ENCODE measurements at places on chromosomes 12 and 14.
A peak's percentile ranks its signal among the peaks of the same experiment; 100 is the strongest.

DNA sequence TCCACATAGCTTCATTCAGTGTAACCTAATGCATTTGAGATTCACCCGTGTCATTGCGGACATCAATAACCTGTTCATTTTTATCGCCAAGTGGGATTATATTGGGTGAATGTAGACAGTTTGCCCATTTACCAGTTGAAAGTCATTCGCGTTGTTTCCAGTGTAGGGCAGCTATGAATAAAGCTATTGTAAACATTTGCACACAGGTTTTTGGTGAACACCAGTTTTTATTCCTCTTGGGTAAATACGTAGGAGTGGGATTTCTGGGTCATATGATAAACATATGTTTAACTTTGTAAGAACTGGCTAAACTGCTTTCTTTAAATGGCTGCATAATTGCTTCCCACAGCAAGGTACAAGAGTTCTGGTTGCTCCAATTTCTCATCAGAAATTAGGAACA, 33.6 kb downstream of the C14orf132 start:
- DNase-seq, result no peak

DNA sequence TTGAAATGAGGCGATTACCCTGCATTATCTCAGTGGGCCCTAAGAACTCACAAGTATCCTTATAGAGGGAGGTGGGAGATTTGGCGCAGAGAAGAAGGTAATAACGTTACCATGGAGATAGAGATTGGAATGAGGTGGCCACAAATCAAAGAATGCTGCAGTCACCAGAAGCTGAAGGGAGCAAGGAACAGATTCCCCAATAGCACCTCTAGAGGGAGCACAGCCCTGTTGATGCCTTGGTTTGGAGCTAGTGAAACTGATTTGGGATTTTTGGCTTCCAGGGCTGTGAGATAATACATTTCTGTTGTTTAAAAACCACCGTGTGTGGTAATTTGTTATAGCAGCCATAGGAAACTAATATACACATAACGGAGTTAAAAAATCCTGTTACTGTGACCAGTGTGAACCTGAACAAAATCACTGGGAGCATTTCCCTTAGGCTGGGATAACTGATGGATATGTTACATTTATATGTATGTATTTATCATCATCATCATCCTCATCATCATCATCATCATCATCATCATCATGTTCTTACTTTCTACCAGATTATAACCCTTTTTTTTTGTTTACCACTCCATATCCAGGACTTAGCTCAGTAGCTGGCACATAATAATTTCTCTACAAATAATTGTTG, 100.3 kb downstream of the LIN7A start:
- DNase-seq, result no peak

DNA sequence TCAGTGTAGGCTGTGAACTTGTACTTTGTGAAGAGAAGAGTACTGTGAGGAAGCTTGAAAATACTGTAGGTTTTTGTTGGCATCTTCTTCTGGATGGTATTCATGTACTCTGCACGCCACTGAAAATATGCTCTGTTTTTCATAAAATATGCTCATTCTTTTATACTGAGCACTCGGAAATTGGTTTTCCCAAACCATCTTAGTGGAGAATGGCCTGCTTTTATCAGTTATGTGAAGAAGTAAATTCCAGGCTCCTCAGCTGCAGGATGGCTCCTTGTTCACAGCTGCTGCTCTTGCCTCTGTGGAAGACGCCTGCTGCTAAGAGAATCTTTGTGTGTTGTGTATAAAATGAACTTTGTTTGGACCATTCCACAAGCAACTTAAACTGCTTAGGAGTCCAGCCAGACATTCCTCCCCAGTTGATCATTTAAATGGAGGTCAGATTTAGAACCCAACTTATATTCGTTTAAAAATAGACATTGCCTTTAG, 443.5 kb upstream of the RGS6 start:
- DNase-seq, result no peak

- no peak for DNase-seq
Measured at GRCh38 chr12:53733051-53733806, 6.0 kb upstream of the CALCOCO1 start.

DNA sequence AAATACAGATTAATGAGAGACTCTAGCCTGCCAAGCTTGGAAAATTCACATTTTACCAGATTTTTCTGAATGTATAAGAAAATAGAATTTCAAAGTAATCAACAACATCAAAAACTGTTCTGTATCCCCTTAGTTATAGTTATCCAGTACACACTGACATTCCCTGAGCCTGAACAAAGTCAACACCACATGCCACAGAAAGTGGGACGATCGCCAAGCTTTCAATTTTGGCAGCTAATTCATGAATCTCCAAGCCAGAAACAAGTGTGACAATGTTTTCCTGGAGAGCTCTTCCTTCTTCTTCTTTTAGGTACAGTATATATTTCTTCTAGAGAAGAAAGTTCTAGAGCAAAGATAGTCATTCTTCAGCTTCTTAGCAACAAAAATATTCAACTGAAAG, 290.2 kb downstream of the PRKD1 start:
- no peak for DNase-seq

DNA sequence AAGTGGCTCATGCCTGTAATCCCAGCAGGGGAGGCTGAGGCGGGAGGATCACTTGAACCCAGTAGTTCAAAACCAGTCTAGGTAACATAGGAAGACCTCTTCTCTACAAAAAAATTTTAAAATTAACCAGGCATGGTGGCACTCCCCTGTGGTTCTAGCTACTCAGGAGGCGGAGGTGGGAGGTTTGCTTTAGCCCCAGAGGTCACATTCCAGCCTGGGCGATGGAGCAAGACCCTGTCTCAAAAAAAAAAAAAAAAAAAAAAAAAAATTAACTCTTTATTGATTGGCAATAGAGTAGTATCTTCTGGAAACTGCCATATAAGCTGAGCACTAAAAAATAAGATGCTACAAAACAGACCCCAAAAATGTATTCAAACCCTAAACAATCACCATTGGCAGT, 69.5 kb downstream of the LLPH start:
- DNase-seq, result no peak

GRCh38 chr12:104049903-104050356, at the start of gene GLT8D2:
GLT8D2 (minus strand) TSS chr12:104050187; CDS start chr12:104019648, 30,539 bp downstream.
- DNase-seq, result no peak

GRCh38 chr12:114955414-114956014, 271.5 kb upstream of the TBX3 start:
- DNase-seq, result no peak

DNA sequence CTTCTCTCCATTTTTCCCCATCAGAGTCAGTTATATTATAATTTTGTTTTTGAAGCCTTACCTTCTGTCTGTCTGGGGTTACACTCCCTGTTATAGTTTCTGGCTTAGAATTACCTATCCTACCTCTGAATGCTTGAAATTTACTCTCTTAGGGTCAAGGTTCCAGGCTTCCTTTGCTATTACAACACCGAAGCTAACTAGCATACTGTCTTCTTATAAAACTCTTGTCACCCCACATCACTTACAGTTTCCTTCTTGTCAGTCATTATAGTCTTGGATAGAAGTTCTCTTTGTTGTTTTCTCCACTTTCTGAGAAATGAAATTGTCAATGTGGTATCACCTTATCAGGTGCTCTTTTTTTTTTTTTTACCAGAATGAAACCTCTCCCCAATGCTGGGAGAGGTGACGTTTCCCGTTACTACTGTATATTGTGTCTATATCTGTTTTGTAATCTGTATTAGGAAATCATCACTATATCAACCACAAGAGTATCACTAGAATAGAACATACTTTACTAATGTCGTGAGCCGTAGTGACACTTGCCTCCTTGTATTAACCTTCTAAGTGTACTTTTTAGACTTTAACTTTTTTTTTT, 69.2 kb upstream of the PSMA6 start:
- no peak for DNase-seq

GRCh38 chr14:54660604-54661111, 93.7 kb downstream of the SAMD4A start:
- DNase-seq, result no peak

GRCh38 chr12:103912069-103912468, 18.1 kb upstream of the HSP90B1 start:
- no peak for DNase-seq

- peak; percentile 21 for DNase-seq
Measured at GRCh38 chr14:81594012-81594411, 60.4 kb upstream of the SEL1L start.
